Stomach (tissue), 19 donors: ENCODE measurements at places on chromosomes 4 and X. TPM values are rescaled to one million over a fixed set of nuclear protein-coding genes. Genes with fewer than 3 reads are reported as not detected.

The ETDA gene
- total RNA-seq, result not detected

- H3K27me3 ChIP-seq, result no peaks in the 10 kb centered on the region
- H3K27ac ChIP-seq, result no peak overlapping the region
- no peak overlapping the region for H3K4me3 ChIP-seq
Measured at GRCh38 chr4:71498625-71499024, 159.8 kb downstream of the SLC4A4 start.

GRCh38 chrX:16882702-16883486, 12.7 kb upstream of the RBBP7 start:
- peaks cover 15% of the 10 kb centered on the region for H3K27me3 ChIP-seq
- H3K4me1 ChIP-seq, result no peaks in the 10 kb centered on the region
- H3K27ac ChIP-seq, result peak overlapping the region; percentile 78
- peak overlapping the region; percentile 41 for H3K4me3 ChIP-seq

The MSX1 gene
- total RNA-seq, result 0.55 TPM

GRCh38 chr4:139550724-139551429, 5.1 kb downstream of the SETD7 start:
- no peak overlapping the region for H3K4me3 ChIP-seq
- H3K27ac ChIP-seq, result peak overlapping the region; percentile 98
- peaks cover 12% of the 10 kb centered on the region for H3K36me3 ChIP-seq
